Mesenteric fat pad (tissue), 1 donor: ENCODE measurements at places on chromosomes 3 and 15. TPM values are rescaled to one million over a fixed set of nuclear protein-coding genes. Genes with fewer than 3 reads are reported as not detected.

DNA sequence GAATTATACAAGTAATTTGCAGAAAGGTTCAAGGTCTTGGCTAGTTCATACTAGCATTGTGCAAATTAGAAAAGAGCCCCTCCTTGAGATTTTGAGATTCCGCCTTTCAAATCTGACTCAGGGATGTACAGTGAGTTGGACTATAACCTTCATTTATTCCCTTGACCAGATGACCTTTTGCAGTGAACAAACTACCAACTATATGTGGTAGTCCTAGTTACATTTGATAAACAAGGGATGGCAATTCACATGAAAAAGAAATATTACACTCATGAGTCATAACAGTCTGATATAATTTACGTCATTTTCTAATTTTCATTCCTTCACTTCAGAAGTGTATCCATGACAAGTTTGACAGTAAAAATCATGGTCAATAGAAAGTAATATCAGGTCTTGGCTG, 860.4 kb downstream of the ROBO1 start:
- no peak for DNase-seq

- peak; percentile 49 for DNase-seq
Measured at GRCh38 chr15:70561885-70562284, 201.5 kb downstream of the UACA start.

DNA sequence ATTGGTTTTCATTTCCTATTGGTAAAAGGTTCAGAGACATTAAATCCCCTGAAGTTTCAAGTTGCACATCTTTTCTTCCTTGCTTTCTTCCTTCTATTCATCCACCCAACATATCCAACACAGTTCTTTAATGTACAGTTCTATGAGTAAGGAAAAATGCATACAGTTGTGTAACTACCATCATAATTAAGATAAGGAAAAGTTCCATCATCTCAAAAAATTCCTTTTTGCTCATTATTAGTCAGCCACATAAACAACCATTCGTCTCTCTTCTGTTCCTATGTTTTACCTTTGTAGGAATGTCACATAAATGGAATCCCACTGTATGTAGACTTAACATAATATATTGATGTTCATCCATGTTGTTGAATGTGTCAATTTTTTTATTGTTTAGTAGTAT, 211.1 kb upstream of the ADAMTS9 start:
- DNase-seq, result no peak

DNA sequence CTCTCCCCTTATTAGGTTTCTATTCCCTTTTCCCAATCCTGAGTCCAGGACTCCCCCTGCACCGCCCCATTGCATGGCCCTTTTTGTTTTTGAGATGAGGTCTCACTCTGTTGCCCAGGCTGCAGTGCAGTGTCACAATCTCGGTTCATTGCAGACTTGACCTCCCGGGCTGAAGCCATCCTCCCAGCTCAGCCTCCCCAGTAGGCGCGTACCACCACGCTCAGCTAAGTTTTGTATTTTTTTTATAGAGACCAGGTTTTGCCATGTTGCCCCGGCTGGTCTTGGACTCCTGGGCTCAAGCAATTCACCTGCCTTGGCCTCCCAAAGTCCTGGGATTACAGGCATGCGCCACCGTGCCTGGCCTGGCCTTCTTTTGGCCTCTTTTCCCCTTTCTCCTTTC, 29.3 kb downstream of the PDIA5 start:
- peak; percentile 30 for DNase-seq

CLRN1 gene
- not detected for total RNA-seq

- DNase-seq, result no peak
Measured at GRCh38 chr3:65936908-65937638, 101.6 kb downstream of the MAGI1 start.

DNA sequence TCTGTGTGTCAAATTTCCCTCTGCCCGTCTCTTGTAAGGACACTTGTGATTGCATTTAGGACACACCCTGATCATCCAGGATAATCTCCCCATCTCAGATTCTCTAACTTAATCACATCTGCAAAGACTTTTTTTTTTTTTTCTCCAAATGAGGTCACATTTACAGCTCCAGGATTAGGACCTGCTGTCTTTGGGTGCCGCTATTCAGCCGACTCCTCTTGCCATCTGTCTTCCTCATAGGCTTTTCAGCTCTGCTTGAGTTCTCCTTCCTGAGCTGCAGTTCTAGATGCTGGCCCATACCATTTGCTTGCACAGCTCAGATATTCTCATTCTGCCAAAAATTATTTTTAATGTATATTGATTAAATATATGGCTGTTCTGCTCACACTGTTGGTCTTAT, 94.3 kb upstream of the TLE3 start:
- no peak for DNase-seq

GRCh38 chr3:29764041-29764440, 483.2 kb downstream of the RBMS3 start:
- no peak for DNase-seq

DNA sequence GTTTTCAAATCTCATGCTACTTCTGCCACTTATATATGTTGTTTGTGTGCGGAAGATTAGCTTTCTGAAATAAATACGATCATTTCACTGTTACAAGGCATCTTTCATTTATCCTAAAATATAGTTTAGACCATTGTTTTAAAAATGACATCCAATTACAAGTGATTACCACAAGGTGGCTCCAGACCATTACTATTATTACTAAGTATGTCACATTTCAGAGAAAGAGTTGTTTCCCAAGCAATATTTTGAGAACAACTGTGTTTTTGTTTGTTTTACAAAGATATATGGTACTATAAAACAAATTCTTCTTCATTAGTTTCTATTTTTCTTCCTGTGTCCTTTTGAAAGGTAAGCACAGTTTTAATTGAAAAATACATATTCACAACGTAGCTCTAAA, 136.0 kb upstream of the RAP2B start:
- DNase-seq, result no peak

TPRG1 gene
- total RNA-seq, result 13.6 TPM

DNA sequence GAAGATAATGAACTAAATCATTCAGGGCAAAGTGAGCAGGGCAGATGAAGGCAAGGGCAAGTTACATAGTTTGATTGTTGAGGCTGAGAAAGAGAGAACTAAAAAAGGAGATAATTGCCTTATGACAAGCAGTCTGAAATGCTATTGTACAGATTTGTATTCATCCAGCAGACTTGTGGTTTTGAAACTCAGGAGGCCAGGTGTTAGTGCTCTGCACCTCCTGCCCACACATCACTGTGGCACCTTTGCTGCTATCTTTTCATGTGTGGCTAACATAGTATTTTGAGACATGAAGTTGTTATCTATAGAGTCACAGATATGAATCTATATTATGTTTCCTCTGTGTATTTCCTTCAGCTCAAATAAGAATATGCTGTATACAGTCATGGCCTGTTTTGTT, 24.3 kb upstream of the SUCLG2 start:
- no peak for DNase-seq

- DNase-seq, result no peak
Measured at GRCh38 chr15:69539345-69539744, 86.7 kb downstream of the RPLP1 start.

ACOX2 gene
- 18.8 TPM for total RNA-seq

- DNase-seq, result no peak
Measured at GRCh38 chr3:50245251-50245745, 9.3 kb downstream of the GNAI2 start.

NGLY1 gene
- total RNA-seq, result 35.2 TPM

UBA7 gene
- 38.2 TPM for total RNA-seq

- DNase-seq, result no peak
Measured at GRCh38 chr3:111862415-111862814, 3.4 kb downstream of the PHLDB2 start.

CX3CR1 gene
- 0.42 TPM for total RNA-seq

CCNL1 gene
- 315 TPM for total RNA-seq

CCR4 gene
- 0.48 TPM for total RNA-seq

DNA sequence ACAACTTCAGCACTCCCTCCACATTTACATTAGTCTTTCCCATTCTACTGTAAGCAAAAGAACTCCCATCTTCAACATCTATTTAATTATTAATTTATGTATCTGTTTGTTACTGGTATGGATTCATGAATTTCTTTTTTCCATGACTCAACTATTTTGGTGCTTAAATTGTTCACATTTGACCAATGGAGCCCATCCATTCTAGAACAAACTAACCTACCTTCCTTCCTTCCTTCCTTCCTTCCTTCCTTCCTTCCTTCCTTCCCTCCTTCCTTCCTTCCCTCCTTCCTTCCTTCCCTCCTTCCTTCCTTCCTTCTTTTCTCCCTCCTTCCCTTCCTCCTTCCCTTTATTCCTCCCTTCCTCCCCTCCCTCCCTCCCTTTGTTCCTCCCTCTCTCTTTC, 16.8 kb upstream of the MBNL1 start:
- no peak for DNase-seq

- no peak for DNase-seq
Measured at GRCh38 chr3:14562121-14562890, 22.2 kb upstream of the GRIP2 start.

GRCh38 chr3:156602424-156602823, 47.5 kb upstream of the SSR3 start:
- no peak for DNase-seq

DNA sequence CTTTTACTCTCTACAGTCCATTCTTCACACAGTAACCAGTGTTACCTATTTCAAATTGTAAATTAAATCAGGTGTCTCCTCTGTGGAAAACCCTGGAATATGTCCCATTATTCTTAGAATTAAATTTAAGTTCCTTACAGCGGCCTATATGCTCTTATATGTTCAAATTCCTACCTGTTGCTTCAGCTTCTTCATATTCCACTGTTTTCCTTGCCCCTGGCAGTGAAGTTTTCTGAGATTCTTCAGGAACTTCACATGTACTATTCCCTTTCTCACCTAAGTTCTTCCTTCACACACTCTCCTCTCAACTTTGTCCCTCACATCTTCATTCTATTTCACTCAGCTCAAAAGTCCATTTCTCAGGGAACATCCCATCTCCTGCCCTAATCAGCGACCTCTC, 68.8 kb downstream of the IL1RAP start:
- DNase-seq, result no peak

GRCh38 chr3:187802928-187803259, 57.6 kb upstream of the BCL6 start:
- no peak for DNase-seq

DNA sequence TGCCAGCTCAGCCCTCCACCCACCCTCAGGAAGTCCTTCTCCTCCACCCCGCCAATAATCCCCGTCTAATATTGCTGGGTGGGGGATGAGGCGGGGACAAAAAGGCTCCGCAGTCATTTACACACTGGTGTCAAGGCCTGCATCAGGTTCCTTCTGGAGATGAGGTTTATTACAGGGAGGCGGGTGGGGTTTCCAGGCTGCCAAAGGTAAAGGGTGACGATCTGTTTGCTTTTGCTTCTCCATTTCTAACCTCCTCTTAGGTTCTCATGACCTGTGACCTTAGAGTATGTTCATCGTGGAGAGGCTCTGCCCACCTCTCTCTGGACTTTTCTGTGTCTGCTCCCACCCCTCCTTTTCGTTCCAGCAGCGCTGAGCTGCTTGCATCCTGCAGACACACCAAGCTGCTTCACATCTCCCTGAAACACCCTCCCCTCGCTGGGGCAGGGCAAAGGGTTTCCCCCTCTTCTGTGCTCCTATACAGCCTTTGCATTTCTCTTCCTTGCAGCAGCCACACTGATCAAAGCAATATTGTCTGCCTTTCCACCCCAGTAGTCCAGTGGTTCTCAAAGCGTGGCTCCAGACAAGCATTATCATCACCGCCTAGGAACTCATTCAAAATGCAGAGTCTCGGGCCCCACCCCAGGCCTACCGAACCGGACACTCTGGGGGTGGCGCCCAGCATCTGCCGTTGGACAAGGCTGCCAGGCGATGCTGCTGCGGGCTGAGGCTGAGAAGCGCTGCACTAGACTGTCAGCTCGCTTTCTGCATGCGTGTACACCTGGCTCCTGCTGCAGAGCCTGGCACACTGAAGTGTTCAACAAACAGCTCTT, 26.6 kb downstream of the CA12 start:
- DNase-seq, result no peak

ADGRG7 gene
- total RNA-seq, result not detected

SLC28A2 gene
- not detected for total RNA-seq
